Dorsolateral prefrontal cortex (tissue), 122 donors: ENCODE measurements at places on chromosomes 6 and 20.

GRCh38 chr6:129717277-129717676 is 7.3 kb upstream of the ARHGAP18 start:
- DNase-seq: no peak

- DNase-seq: peak; percentile 66
Measured at GRCh38 chr6:142474531-142475289, 172.9 kb downstream of the ADGRG6 start.

- DNase-seq: no peak
Measured at GRCh38 chr6:46265373-46265772, 94.6 kb upstream of the ENPP5 start.

GRCh38 chr6:80254716-80255115 is 148.2 kb downstream of the BCKDHB start:
- DNase-seq: no peak
